ENCODE measurements at places on chromosomes 2 and 18.

- DNase-seq = no peak
Observed at GRCh38 chr18:56890632-56891031, 239.5 kb downstream of the WDR7 start.

- no peak for DNase-seq
Observed at GRCh38 chr2:20621366-20622295, 29.3 kb downstream of the HS1BP3 start.

DNA sequence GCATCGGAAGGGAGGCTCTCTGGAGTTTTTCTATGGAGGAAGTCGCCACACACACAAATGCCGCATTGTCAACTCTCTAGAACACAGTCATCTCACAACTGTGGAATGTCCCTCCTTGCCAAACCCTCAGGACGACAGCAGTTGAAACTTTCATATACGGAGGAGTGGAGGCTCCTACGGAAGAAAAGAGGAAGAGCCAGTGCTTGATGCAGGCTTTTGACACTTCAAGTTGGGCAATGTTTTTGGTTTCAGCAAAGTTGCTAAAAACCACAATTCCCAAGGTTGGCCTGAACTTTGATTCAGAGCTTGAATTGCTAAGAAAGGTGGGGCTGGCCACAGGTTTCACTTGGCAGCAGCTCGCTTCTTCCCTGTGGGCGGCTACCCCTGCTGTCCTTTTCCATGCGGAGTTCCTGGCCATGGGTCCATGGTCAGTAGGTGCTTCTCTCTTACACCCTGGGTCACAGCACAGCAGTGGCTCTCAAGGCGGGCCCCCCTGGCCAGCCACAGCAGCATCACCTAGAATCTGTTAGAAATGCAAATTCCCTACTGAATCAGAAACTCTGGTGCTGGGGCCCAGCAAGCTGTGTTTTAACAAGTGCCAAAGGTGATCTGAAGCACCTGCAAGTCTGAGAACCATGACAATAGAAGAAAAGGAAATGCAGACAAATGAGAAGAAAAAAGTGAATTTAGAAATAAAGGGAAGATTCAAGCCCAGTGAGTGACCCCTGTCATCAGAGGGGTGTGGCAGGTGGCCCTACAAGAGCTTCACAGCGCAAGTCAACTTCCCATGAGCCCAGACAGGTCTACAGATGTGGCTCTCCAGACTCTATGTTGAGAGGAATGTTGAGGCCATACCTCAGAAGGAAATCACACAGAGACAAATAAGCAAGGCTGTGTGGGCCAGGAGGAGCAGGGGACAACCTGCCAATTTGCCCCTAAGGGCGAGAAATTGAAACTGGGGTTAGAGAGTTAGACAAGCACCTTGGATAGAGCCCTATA is 856.4 kb downstream of the RNF144A start:
- no peak for DNase-seq

- no peak for DNase-seq
Observed at GRCh38 chr2:70663411-70663810, 104.6 kb downstream of the ADD2 start.

Data from NCI-H446 (cell line).